Stimulated activated CD4-positive, alpha-beta T cell treated with anti-CD3 and anti-CD28 coated beads, Interleukin-1b, Interleukin-23, amount 100 ng/mL, for 48 hours (primary cell): ENCODE measurements at places on chromosomes 5 and 9.

DNA sequence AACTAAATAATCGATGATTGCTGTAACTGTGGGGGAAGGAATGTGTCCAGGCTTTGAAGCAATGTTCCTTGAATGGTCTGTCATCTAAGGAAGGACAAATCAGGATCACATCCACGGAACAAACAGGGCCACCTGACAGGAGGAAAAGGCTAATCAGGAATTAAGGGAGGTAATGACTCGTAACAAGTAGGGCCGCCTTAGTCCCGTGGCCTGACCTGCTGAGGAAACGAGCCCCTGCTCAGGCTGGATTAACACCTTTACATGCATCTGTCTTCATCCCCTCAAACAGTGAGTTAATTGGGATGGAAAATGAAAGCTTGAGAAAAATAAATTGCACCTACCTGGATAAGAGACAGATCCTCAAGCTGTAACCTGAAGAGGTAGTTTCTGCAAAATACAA lies 227.8 kb downstream of the SEMA5A start:
- DNase-seq: no peak

- no peak for DNase-seq
Measured at GRCh38 chr9:82412586-82413305, 424.2 kb downstream of the SPATA31D1 start.

GRCh38 chr5:160044967-160045366 lies 36.0 kb downstream of the TTC1 start:
- DNase-seq: no peak

- peak; percentile 69 for DNase-seq
Measured at GRCh38 chr5:14665949-14666348, 1.4 kb downstream of the OTULIN start.

DNA sequence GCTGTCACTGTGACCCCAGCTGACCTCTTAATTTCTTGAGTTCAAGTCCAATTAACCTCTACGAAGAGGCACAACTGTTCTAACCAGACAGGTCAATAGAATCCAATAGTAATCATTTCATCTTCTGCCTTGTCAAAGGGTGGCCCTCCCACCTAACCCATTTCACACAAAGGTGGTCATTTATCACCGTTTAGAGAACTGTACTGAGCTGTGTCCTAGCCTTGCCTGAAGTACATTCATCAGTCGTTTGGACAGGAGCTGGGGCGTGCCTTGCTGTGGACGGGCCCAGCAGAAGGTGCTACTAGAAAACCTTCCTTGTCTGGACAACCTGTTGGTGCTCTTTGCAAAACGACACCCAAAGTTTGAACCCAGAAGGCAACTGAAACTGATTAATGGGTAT lies 605.4 kb downstream of the ISL1 start:
- no peak for DNase-seq

DNA sequence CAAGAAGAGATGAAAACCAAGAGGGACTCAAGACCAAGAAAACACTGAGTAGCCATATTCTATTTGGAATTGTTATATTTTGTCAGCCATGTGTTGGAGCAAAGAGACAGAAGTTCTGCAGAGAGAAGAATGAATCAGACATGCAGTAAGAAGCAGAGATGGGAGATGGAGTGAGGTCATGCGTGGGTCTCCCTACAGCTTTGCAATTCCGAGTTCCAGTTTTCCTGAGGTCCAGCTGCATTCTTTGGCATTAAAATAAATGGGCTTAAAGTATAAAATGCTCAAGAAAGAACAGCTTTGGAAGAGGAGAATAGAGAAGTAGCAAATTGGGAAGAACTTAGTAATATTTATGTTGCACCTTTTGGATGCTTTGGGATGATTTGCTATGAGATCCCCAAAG lies 361.6 kb downstream of the NPR3 start:
- no peak for DNase-seq

DNA sequence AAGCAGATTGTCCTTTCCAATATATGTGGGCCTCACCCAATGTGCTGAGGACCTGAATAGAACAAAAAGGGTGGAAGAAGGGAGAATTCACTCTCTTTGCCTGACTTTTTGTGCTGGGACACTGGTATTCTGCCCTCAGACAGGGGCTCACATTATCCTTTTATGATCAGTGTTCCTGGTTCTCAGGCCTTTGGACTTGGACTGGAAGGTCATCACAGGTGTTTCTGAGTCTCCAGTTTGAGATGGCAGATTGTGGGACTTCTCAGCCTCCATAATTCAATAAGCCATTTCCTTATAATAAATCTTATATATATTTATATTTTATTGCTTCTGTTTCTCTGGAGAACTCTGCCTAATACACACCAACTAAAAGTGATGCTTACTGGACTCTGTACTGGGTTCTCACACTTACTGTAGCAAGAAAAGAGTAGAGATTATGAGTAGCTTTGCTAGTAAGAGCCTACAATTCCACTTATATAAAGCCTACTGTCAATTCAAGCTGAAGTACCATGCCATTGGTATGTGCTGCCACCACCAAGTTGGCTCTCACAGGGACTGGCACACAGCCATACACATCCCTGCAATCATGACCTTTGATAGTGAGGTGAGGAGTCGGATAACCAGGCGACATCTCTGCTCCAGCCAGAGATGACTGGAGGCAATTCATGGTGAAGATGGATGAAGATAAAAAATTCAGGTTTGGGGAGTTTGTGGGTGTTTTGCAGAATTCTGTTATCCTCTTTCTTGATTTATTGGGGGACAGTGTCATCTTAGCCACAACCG lies 130.7 kb upstream of the NR3C1 start:
- DNase-seq: no peak

- no peak for DNase-seq
Measured at GRCh38 chr9:24721621-24722020, 175.9 kb upstream of the IZUMO3 start.

DNA sequence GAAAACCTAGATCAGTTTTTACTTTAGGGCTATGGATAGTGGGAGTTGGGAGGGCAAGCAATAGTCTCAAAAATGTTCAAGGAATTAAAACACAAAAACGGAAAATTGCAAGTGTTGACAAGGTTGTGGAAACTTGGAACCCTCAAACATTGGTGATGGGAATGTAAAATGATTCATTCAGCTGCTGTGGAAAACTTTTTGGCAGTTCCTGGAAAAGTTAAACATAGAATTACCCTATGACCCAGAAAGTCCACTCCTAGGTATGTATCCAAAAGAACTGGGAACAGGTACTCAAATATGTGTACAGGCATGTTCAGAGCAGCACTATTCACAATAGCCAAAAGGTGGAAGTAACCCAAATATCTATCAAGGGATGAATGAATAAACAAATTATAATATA lies 1.2 kb upstream of the MSANTD3 start:
- no peak for DNase-seq

GRCh38 chr5:125484742-125485641 lies 738.6 kb upstream of the ZNF608 start:
- no peak for DNase-seq

- no peak for DNase-seq
Measured at GRCh38 chr9:112258106-112258505, 75.3 kb downstream of the PTBP3 start.

GRCh38 chr5:72441094-72441723 lies 66.0 kb downstream of the ZNF366 start:
- no peak for DNase-seq

DNA sequence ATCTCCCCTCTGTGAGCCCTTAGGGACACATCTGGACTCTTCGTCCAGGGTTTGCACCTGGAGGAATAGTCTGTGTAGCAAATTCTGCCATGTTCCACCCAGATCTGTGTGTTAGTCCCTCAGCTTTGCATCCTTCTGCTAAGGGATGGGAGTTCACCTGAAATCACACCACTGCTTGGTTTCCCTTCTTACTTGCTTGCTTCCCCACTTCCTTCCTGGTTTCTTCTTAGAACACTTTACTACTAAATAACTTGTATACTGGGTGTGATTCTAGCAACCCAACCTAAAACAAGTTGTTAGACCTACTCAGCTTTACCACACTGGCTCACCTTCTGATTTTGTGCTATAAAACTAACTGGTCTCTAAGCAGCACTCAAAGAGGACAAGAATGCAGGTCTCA lies 202.6 kb upstream of the MAP3K1 start:
- DNase-seq: no peak

DNA sequence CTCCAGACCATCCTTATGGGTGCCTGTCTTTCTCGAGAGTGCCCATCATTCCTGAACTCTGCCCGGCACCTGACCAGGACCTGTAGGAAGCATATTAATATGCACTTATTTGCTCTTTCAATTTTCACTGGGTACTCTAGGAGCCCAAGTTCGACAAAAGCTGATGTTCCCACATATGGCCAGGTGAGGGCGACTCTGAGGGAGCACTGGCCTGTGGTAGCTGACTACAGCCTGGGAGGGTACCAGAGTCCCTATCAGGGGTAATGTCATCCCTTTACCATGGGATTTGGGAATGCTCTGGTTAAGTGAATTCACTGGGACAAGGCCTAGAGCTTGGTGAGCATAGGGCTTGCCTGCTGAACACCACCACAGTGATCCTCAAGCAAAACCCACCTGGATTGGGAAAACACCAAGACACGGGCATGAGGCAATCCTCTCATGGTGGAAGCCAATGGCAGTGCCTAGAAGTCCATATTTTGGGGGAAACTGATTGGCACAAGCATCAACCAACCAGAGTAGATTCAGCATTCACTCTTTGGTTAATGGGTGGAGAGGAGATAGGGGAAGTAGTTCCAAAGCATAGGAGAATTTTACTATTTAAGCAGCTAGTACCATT lies 112.2 kb downstream of the MTX3 start:
- peak; percentile 50 for DNase-seq

GRCh38 chr9:27851858-27852257 lies 278.6 kb upstream of the C9orf72 start:
- no peak for DNase-seq

DNA sequence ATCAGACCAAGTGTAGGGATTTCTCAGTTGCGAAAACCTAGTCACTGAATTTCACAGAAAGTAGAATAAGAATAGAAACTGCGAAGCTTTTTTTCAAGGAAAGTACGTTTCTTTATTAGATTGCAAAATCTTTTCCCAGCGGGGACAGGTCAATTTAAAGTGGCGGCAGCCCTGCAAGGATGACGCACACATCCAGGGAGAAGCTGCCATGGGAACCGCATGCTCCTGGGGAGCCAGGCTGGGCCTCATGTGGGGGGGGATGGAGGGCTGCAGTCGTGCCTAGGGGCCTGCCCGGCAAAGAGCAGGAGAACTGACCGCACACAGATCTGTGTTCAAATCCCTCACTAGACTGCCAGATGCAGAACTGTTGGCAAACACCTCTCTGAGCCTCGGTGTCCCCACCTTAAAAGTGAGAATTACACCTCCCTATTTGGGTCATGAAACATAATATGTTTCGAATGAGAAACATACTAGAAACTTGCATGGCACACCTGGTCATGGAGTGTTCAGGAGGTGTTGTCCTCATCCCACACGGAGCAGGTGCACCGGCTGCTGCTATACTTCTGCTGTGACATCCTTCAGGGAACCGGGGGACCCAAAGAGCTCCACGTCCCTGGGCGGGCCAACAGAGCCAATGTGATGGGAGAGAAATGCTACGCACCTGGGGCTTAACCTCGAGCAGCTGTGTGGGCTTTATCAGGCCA lies 127.8 kb upstream of the PHYKPL start:
- no peak for DNase-seq

GRCh38 chr9:15531380-15531779 lies 20.6 kb upstream of the PSIP1 start:
- DNase-seq: peak; percentile 23

DNA sequence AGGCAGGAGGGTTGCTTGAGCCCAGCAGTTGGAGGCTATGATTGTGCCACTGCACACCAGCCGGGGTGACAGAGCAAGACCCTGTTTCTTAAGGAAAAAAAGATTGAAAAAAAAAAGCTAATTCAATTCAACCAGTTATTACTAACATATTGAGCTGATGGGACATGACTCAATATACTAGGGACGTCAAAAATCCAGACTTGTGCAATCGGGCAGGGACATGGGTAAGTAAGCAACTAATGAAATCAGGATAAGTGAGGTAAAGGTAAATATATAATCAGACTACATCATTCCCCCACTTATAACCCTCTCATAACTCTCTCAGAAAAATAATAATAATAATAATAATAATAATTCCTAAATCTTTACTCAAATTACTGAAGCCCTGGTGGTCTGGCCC lies 975 bp upstream of the HAVCR1 start:
- DNase-seq: no peak

- DNase-seq: no peak
Measured at GRCh38 chr5:36744773-36745589, 131.6 kb upstream of the NIPBL start.

DNA sequence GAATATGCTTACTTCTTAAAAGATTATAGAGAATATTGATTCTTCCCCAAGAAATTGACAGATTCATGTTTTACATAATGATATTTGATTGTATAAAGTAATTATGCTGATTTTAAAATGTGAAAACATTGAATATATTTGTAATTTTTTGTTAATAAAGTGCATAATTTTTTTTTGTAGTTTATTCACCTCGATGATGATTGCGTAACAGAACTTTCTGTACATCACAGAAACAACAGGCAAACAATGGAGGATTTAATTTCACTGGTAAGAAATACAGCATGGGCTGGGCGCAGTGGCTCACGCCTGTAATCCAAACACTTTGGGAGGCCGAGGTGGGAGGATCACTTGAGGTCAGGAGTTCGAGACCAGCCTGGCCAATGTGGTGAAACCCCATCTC lies 70.1 kb downstream of the MELK start:
- DNase-seq: no peak

GRCh38 chr5:144028058-144028457 lies 142.4 kb downstream of the YIPF5 start:
- DNase-seq: no peak

DNA sequence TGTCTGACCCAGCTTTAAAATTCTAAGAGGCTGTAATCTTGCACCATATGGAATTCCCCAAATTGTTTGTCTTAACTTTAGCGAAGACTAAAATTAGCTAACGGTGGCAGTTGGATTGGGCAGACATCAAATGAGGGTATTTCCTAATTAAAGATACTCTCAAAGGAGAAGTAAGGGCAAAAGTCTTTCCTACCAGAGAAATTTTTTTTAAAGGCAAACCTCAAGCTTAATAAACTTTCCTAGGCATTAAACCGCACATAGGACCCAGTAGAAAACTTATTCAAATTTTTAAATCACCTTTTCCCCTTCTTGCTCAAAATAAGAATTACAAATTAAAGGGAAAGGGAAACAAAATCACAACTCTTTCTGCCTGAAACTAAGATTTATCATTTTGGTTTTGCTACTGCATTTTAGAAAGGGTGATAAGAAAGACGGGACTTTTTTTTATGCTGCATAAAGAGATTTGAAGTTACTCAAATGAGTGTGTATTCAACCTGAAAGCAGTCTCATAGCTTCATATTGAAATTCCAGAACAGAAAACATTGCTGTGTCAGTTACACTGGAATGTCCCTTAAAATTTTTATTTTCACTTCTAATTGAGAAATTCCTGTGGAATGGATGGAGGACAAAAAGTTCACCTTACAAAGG lies 189.1 kb upstream of the PTGER4 start:
- no peak for DNase-seq

DNA sequence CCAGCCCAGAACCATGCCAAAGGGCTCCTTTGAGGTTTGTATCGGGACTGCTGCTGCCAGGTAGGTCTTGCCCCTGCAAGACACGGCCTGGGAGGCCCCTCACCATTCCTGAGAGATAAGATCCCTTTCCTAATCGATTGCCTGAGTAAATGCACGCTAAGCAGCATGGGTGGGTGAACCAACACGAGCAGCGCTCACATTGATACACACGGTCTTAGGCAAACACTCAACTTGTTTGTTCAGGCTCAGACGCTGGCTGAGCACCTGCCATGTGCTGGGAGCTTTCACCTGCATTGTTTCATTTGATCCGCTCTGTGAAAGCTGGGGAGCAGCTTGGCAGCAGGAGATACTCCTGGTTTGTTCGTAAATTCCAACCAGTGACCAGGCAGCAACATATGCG lies 76.9 kb upstream of the NEURL1B start:
- DNase-seq: no peak

- no peak for DNase-seq
Measured at GRCh38 chr9:19643875-19644274, 145.0 kb downstream of the SLC24A2 start.
